A549 treated with CpdA at 1 μM for 4 hours (cell line): ENCODE measurements at places on chromosomes 2 and 18. TPM values are rescaled to one million over a fixed set of nuclear protein-coding genes. Genes with fewer than 3 reads are reported as not detected.

POTEE gene
- total RNA-seq, result 0.03 to 0.08 TPM (median 0.06 TPM) in 4 of 5 replicates, not detected in the other

ANKRD30B gene
- total RNA-seq, result 0.01 TPM in 1 of 5 replicates, not detected in the others

ALKAL2 gene
- total RNA-seq, result not detected in 5 replicates

NCKAP5 gene
- total RNA-seq, result 1.2 to 1.3 TPM (median 1.3 TPM) in 5 replicates

CDH2 gene
- 31.9 to 53.1 TPM (median 38.7 TPM) in 5 replicates for total RNA-seq

CNOT11 gene
- total RNA-seq, result 39.6 to 46.9 TPM (median 41.9 TPM) in 5 replicates
